ENCODE measurements at places on chromosomes 7 and 10.
A peak's percentile ranks its signal among the peaks of the same experiment; 100 is the strongest.

DNA sequence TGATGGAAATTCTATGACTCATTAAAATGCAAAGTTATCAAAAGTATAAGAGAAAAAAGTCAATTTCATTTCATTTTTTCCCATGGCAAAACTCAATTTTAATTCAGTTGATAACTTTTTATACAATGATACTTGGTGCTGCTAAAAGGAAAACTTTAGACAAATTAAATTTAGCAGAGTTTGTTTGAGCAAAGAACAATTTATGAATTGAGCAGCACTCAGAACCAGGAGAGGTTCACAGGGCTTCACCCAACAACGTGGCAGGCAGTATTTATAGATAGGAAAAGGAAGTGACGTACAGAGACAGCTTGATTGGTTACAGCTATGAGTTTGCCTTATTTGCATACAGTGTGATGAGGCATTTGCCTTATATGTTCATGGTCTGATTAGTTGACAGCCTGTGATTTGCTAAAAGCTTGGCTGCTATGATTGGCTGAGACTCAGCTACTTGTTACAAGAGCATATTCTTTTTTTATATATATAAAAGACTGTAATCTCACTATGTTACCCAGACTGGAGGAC, 157.2 kb upstream of the CELF2 start:
- DNase-seq: no peak

DNA sequence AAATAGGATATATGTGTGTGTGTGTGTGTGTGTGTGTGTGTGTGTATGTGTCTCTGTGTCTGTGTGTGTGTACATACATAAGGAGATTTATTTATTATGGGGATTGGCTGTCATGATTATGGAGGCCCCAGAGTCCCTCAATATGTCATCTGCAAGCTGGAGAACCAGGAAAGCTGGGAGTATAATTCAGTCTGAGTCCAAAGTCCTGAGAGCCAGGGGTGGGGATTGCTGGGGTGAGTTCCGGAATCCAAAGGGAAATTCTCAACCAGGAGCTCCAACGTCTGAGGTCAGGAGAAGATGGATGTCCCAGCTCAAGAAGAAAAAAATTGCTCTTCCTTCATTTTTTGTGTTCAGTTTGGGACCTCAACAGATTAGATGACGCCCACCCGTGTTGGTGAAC, 50.7 kb upstream of the PLPP4 start:
- no peak for DNase-seq

DNA sequence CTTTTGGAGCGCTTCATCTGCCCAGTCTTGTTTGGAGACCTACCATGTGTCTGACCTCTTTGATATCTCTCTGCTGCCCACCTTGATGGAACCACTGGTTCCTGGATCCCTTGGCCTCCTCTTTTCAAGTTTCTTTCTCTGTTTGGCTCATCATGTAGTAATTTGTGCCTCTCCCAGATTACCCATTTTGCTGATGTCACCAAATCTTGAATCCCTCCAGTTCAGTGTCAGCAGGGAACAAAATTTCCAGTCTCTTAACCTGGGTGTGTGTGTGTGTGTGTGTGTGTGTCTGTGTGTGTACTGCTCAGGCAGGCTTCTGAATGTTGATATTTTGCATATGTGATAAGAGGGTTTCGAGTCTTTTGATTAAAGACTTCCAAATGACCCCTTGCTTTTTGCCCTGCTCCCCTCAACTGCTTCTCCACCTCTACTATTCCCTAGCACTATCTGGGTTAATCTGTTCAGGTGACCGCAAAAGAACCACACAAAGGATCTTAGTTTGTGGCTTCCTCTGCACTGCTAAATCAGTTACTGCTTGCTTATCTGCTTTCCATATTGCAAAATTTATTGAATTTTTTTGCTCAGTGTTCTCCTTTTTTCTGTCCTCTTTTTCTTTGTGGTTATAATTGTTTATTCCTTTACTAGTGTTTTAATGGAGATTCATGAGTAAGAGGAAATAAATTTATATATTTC, 25.7 kb downstream of the MYO3A start:
- DNase-seq: no peak

DNA sequence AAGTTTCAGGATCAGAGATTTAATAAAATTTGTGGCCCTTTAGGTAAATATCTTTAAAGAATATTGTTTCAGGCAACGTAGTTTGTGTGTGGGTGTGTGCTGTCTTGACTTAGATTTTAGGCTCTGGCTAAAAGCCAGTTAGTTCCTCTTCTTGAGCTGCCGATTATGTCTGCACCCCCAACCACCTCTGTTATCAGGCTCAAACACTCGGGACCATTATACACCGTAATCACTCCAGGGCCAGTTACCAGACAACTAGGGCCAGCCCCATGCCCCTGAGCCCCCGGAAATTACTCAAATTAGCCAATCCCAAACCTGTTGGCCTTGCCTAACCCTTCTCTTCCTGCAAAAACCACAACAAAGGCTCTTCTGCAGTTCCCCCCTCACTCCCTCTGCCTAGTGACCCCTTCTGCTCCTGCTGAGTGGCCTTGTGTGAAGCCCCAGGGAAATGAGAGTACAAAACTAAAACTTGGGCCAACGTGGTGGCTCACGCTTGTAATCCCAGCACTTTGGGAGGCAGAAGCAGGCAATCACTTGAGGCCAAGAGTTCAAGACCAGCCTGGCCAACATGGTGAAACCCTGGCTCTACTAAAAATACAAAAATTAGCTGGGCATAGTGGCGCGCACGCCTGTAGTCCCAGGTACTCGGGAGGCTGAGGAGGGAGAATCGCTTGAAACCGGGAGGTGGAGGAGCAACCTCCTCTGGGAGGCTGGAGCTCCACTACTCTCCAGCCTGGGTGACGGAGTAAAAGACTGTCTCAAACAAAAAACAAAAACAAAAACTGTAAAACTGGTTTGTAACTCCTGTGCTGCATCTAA, 9.2 kb upstream of the HNRNPF start:
- DNase-seq: peak; percentile 19

- DNase-seq: no peak
Measured at GRCh38 chr7:11895337-11895736, 63.3 kb upstream of the THSD7A start.

GRCh38 chr7:27453702-27454405, 208.8 kb downstream of the HIBADH start:
- no peak for DNase-seq

GRCh38 chr10:73875139-73875475, 752 bp upstream of the CAMK2G start:
- peak; percentile 41 for DNase-seq

GRCh38 chr7:7972922-7973594, 4.5 kb downstream of the GLCCI1 start:
- no peak for DNase-seq

DNA sequence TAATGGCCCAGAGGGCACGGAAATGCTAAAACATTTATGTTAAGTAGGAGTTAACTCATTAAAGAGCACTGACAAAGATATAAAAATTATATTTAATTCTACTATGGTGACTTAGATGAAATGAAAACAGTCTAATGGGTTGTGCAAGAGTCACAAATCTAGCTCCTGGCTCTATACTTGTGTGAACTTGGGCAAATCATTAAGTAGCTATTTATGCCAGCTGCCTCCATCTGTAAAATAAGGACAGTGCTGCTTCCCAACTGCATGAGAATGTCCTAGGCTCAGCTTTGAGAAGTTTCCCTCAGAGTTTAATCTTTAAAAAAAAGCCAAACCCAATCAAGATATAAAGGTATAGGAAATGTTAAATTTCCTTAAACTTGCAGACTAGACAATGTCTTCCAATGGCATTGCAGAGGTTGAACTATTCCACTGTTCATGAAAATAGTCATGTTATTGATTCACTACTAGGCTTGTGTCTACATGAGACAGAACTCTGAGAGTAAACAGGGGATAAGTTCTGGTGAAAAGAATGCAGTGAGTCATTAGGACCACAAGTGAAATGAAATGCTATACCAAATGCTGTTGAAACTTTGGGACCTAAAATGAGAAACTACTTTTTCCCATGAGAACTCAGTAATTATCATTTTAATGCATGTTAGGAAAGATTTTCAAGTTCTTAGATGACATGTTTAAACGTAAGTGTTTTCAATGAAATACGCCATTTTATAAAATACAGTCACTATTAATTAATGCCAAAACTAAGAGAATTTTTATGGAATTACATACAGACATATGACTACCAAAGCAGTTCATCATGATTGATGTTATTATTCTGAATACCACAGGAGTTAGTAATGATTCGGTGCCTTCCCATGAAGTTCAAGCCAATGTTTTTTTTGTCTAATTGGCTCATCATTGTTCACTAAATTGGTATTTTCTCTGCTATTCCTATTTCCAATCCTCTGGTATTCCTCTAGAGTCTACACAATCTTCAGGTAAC, 84.2 kb downstream of the CDK6 start:
- no peak for DNase-seq

DNA sequence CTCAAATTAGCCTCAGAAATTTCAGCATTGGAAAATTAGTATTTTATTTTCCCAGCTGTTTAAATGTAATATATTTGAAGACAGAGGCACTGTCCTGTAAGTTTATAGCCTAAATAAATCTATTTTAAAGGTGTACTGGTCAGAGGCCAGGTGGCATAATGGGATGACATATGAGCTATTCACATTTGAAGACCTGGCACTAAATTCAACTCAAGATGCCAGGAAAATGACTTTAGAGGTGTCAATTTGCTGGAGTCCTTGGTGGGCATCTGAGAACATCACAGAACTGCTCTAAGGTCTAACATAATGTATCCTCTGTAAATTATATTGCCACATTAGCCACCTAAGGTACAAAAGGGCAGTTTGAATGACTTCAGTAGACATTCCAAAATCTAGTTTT, 348.9 kb upstream of the BMPER start:
- no peak for DNase-seq

DNA sequence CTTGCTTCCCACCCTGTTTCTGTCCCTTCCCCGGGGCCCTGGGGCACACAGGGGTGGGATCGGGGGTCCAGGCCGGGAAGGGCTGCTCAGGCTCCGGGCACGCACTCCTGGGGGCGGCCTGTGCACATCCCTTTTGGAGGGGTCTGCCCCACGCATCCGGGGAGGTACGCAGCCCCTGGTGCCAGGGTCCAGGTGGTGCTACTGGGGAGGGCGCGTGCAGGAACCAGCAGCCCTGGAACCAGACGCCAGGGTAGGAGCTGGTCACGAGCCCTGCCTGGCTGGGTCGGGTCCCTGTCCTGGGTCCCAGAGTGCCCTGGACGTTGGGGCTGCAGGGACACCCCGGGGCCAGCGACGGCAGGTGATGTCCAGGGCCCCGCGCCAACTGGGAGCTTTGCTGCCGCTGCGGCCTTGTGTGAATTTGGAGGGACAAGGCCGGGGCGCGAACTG, 53.4 kb downstream of the GLRX3 start:
- DNase-seq: no peak

DNA sequence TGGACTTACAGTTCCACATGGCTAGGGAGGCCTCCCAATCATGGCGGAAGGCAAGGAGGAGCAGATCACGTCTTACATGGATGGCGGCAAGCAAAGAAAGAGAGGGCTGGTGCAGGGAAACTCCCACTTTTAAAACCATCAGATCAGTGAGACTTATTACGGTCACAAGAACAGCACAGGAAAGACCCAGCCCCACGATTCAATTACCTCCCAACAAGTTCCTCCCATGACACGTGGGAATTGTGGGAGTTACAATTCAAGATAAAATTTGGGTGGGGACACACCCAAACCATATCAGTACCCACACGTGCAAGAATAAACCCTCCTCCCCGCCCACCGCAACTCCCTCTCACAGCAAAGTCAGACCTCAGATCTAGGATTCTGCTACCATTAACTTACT, 4.5 kb upstream of the AIFM2 start:
- DNase-seq: no peak

- no peak for DNase-seq
Measured at GRCh38 chr10:128336401-128336800, 210.2 kb upstream of the MKI67 start.

Data from stimulated activated CD4-positive, alpha-beta T cell treated with anti-CD3 and anti-CD28 coated beads, Interleukin-4, amount 100 ng/mL, for 24 hours (primary cell).